Activated T-helper 2 cell treated with anti-CD3 and anti-CD28 coated beads, Interferon-gamma antibody, Interleukin-2, Interleukin-4, amounts not matched to agents 10 μg/mL and 5 μg/mL and 100 μg/mL, durations not matched to agents 14 hours and 24 hours and 36 hours (primary cell): ENCODE measurements at places on chromosomes 2 and 18. TPM values are rescaled to one million over a fixed set of nuclear protein-coding genes. Genes with fewer than 3 reads are reported as not detected.

- no peak overlapping the region for H3K4me3 ChIP-seq
- no peaks in the 10 kb centered on the region for H3K36me3 ChIP-seq
- no peak overlapping the region for H3K27ac ChIP-seq
- no peak for DNase-seq
- H3K4me1 ChIP-seq: peaks cover 8% of the 10 kb centered on the region
- H3K27me3 ChIP-seq: peaks cover 19% of the 10 kb centered on the region
Measured at GRCh38 chr2:119385466-119385865, 18.7 kb downstream of the DBI start.

- no peak overlapping the region for H3K4me3 ChIP-seq
- H3K36me3 ChIP-seq: no peaks in the 10 kb centered on the region
- DNase-seq: no peak
- H3K4me1 ChIP-seq: no peaks in the 10 kb centered on the region
- H3K27me3 ChIP-seq: no peaks in the 10 kb centered on the region
- H3K27ac ChIP-seq: no peak overlapping the region
Measured at GRCh38 chr18:46555724-46556123, 101.3 kb downstream of the LOXHD1 start.

PAX8 gene
- 0.76 and 0.84 TPM in 2 replicates for total RNA-seq

GRCh38 chr2:96540136-96540535 lies 3.6 kb downstream of the ARID5A start:
- H3K4me1 ChIP-seq: peaks cover 61% of the 10 kb centered on the region
- no peak overlapping the region for H3K27ac ChIP-seq
- DNase-seq: no peak
- H3K4me3 ChIP-seq: peak overlapping the region; percentile 94

DNA sequence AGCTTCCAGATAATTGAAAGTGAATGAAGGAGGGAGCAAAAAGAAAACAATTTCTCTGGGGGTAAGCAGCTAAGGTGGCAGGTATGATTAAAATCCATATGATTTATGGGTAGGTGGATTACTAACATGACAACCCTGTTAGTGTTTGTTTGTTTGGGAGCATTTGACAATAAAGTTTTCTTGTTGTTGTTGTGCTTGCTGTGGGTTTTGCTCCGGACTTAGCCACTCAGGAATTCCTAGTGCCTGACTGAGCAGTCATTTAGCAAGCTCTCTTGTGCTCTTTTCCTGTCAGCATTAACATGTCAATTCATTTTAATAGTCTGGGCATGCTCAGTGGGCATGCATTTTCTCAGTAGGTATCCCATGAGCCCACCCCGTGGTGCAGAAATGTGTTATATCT lies 674.8 kb upstream of the ZEB2 start:
- no peaks in the 10 kb centered on the region for H3K36me3 ChIP-seq
- H3K4me1 ChIP-seq: no peaks in the 10 kb centered on the region
- H3K4me3 ChIP-seq: no peak overlapping the region
- DNase-seq: no peak
- H3K27me3 ChIP-seq: no peaks in the 10 kb centered on the region

- no peak overlapping the region for H3K4me3 ChIP-seq
- no peak overlapping the region for H3K27ac ChIP-seq
- H3K27me3 ChIP-seq: no peaks in the 10 kb centered on the region
Measured at GRCh38 chr2:102273619-102274211, 37.6 kb upstream of the IL1RL1 start.

GRCh38 chr18:24600076-24600654 lies 139.7 kb downstream of the HRH4 start:
- DNase-seq: no peak
- H3K27ac ChIP-seq: no peak overlapping the region
- no peaks in the 10 kb centered on the region for H3K4me1 ChIP-seq
- peaks cover 14% of the 10 kb centered on the region for H3K27me3 ChIP-seq
